ENCODE measurements at places on chromosomes 2 and 18. TPM values are rescaled to one million over a fixed set of nuclear protein-coding genes. Genes with fewer than 3 reads are reported as not detected.

The TRAPPC8 gene
- 11.5 TPM for polyA plus RNA-seq

The GPR35 gene
- 12.8 TPM for polyA plus RNA-seq

The TCF23 gene
- not detected for polyA plus RNA-seq

The ZNF892 gene
- polyA plus RNA-seq = 0.23 TPM

The NCK2 gene
- 45.5 TPM for polyA plus RNA-seq

The INO80B gene
- polyA plus RNA-seq = 32.2 TPM

The ANKRD62 gene
- not detected for polyA plus RNA-seq

The PLGLB1 gene
- polyA plus RNA-seq = not detected

The ABCB11 gene
- polyA plus RNA-seq = not detected
